ENCODE measurements at places on chromosomes 13 and 19. TPM values are rescaled to one million over a fixed set of nuclear protein-coding genes. Genes with fewer than 3 reads are reported as not detected.
A peak's percentile ranks its signal among the peaks of the same experiment; 100 is the strongest.

- no peak for DNase-seq
- peak overlapping the region; percentile 51 for H3K4me3 ChIP-seq
- peaks cover 5% of the 10 kb centered on the region for H3K36me3 ChIP-seq
- peaks cover 7% of the 10 kb centered on the region for H3K4me1 ChIP-seq
- peaks cover 36% of the 10 kb centered on the region for H3K27me3 ChIP-seq
- H3K27ac ChIP-seq, result no peak overlapping the region
Measured at GRCh38 chr19:39515551-39516191, 732 bp downstream of the SELENOV start.

- no peaks in the 10 kb centered on the region for H3K4me1 ChIP-seq
- no peak overlapping the region for H3K4me3 ChIP-seq
- DNase-seq, result no peak
- H3K36me3 ChIP-seq, result no peaks in the 10 kb centered on the region
- no peak overlapping the region for H3K27ac ChIP-seq
Measured at GRCh38 chr13:69660155-69660554, 447.5 kb upstream of the ATXN8OS start.

DNA sequence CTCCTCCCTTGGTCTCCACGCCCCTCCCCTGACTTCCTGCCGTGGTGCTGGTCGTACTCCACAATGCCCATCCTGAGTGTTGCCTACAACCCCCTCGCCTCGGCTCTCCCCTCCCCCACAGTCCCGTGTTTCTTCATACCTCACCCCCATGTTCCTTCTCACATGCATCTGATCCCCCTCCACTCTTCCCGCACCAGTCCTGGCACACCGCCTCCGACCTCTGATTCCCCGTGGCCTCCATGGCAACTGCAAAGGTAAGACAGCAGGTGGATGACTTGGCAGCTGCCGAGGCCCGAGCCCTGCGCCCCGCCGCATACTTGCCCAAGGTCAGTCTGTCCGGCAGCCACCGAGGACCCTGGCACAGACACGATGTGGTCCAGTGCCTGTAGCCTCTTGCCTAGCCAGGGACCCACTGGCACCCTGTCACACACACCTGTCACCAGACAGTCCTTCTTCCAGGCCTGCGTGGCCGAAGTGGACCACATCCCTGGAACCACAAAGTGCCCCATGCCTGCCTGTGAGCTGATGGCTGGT lies 16.1 kb upstream of the SDHAF1 start:
- DNase-seq, result no peak
- no peak overlapping the region for H3K27ac ChIP-seq
- no peak overlapping the region for H3K4me3 ChIP-seq
- H3K4me1 ChIP-seq, result no peaks in the 10 kb centered on the region
- H3K36me3 ChIP-seq, result no peaks in the 10 kb centered on the region
- H3K27me3 ChIP-seq, result peaks cover 4% of the 10 kb centered on the region

Gene TRAPPC2B
- polyA plus RNA-seq, result 33.6 TPM

Gene KLK12
- not detected for polyA plus RNA-seq

DNA sequence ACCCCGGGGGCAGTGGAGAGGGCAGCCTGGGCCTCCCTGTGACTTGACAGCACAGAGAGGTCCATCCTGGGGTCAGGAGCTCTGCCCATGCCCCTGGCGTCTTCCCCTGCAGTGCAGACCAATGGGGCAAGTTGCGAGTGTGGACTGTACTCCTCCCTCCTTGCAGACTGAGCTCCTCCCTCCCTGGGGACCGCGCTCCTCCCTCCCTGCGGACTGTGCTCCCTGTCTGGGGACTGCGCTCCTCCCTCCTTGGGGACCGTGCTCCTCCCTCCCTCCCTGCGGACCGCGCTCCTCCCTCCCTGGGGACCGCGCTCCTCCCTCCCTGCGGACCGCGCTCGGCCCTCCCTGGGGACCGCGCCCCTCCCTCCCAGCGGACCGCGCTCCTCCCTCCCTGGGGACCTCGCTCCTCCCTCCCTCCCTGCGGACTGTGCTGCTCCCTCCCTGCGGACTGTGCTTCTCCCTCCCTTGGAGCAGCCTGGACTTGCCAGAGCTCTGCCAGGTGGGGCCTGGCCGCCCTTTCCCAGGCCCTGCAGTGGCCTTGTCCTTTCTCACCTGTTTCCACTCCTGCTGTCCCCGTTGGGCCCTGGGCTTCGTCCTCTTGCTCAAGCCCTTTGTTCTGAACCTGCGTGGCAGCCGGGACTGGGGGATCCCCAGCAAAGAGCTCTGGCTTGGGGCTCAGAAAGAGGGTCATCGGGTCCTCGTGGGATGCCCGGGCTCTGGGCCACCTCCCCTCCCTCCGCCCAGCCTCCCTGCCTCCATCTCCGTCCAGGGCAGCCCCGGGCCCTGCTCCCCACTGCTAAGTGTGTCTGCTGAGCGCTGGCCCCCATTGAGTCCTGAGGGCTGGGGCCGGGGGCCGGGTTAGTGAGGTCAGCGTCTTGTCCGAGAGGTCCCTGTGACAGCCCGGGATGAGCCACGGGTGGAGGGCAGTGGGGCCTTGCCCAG lies 6.8 kb downstream of the GAMT start:
- DNase-seq, result no peak
- H3K4me1 ChIP-seq, result no peaks in the 10 kb centered on the region
- H3K27me3 ChIP-seq, result peaks cover 1% of the 10 kb centered on the region
- H3K36me3 ChIP-seq, result no peaks in the 10 kb centered on the region

Measured in immature natural killer cell (primary cell).